Muscle of leg (tissue), 16 donors: ENCODE measurements at places on chromosomes 2 and 18. TPM values are rescaled to one million over a fixed set of nuclear protein-coding genes. Genes with fewer than 3 reads are reported as not detected.

GRCh38 chr2:181203916-181204315, 223.5 kb downstream of the UBE2E3 start:
- no peak for DNase-seq

GRCh38 chr2:43537137-43537536, 58.7 kb downstream of the THADA start:
- peak; percentile 33 for DNase-seq

DNA sequence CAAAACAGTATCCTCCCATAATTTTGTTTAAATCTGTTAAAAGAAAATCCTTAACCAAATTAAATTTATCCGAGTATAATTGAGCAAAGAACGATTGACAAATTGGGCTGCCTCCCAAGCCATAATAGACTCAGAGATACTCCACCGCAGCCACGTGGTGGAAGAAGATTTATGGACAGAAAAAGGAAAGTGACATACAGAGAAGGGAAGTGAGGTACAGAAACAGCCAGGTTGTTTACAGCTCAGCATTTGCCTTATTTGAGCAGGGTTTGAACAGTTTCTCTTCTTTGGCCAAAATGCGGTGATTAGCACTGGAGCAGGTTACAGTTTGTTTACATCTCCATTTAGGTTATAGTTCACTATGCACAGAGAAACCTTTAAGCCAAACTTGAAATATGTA, 60.8 kb downstream of the KYNU start:
- DNase-seq: no peak

DLGAP1 gene
- 2.8 TPM for total RNA-seq

DNA sequence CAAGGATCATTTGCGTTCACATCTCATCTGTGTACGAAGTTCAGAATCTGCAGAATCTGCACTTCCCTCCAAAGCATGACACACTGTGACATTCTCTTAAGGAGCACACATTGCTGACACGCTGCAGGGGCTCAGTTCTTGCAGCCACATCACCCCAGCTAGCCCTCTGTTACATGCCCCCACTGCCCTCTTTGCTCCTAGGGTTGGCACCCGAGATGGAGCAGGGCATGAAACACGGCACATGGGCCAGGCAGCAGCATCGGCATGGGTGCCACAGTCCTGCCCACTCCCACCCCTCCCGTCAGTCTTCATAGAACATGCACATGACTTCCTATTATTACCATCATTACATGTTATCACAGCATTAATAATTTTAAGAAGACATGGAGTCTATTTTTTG, 76.4 kb downstream of the COL6A3 start:
- no peak for DNase-seq

- no peak for DNase-seq
Measured at GRCh38 chr2:85422072-85422457, 3.6 kb downstream of the SH2D6 start.

CFAP65 gene
- total RNA-seq: not detected

RASGRP3 gene
- total RNA-seq: 38.3 TPM

DNA sequence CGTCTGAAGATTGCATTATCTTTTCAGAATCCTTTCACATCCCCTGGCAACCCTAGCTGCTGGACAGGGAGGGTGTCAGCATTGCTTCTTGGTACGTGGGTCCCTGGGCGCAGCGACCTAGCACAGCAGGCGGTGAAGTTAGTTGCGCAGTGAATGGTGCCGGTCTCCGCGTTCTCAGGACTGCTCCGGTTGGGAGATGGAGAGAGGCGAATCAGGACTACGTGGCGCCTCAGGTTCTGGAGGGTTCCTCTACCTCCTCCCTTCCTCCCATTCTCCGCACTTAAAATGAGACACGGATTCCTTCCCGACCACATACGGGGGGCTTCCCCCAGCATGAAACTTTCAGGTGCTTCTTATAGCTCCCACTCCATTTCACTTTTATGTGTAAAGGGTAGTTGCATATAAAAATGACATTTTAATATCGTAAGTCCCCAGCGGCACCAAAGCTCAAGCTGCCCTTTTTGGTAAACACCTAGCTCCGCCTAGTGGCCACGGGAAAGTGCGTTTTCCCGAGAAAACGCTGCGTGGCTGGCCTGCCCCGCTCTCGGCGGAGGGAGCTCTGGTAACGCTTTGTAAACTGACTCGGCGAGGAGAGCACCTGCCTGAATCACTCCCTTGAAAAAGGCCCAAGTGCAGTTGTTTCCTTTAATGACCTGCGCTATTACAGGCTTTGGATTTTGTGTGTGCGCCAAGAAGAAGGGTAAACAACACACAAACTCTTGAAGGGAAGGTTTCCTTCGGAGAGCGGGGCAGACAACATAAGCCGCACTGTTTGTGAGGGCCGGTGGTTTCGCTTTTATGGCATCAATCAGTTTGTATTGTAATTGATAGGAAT, 32.9 kb upstream of the INHBB start:
- peak; percentile 95 for DNase-seq

DNA sequence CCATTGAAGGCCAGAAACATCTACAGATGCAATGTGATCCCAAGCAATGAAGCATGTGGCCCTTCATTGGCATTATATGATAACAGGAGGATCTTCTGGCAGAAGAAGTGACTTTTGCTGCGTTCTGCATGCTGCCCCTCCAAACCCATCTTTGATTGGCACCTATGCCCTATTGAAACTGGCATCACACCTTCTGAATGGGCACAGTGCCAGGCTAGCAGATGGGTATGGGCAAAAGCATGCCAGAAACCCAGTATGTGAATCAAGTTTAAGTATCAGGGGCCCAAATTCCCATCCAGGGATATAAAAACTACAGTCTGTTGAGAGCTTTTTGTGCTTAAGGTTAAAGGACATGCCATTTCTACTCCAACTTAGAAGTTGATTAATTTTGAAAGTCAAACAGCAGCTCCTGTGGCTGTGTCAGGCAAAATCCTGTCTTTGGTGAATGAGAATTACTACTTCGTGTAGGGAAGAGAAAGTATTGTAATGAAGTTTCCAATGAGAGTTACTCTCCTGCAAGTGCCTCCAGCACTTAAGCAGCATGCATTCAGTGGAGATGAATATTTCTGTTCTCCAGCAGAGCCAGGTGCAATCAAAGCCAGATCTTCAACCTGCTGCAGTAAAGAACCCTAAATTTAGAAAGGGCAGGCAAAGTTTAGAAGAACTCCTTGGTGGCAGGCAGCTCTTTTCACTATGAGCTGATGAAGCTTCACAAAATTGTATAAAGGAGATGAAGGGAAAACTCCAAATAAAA, 8.6 kb downstream of the VRK2 start:
- DNase-seq: no peak

DNA sequence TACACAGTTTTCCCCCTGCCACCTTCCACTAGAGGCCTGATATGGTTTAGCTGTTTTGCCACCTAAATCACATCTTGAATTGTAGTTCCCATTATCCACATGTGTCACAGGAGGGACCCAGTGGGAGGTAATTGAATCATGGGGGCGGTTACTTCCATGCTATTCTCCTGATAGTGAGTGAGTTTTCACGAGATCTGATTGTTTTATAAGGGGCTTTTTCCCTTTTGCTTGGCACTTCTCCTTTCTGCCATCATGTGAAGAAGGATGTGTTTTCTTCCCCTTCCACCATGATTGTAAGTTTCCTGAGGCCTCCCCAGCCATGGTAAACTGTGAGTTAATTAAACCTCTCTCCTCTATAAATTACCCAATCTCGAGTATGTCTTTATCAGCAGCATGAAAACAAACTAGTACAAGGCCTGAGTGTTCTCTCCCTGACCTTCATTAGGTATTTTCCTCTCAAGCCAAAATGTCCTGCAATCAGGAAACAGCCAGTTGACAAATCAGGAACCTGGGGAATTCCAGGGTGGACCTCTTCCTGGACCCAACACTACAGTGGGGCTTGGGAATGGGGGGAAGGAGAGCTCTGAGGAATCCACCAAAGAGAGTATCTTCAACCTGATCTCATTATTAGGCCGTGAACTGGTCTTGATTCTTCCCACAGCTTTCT, 129.9 kb downstream of the TXNL1 start:
- DNase-seq: no peak

GRCh38 chr2:140270224-140270623, 1490.0 kb upstream of the NXPH2 start:
- DNase-seq: peak; percentile 24

GRCh38 chr18:45249246-45249661, 366.0 kb upstream of the SLC14A2 start:
- no peak for DNase-seq

GRCh38 chr2:33929467-33929866, 330.4 kb upstream of the FAM98A start:
- DNase-seq: no peak

- no peak for DNase-seq
Measured at GRCh38 chr18:37346048-37346447, 219.6 kb downstream of the CELF4 start.

HRH4 gene
- 0.09 TPM for total RNA-seq

GRCh38 chr2:214180071-214180470, 230.8 kb upstream of the VWC2L start:
- peak; percentile 58 for DNase-seq

- DNase-seq: peak; percentile 1
Measured at GRCh38 chr2:95578539-95578938, 13.3 kb upstream of the TRIM43 start.

MOB4 gene
- total RNA-seq: 35.1 TPM

- no peak for DNase-seq
Measured at GRCh38 chr2:21770787-21771186, 647.0 kb downstream of the TDRD15 start.

CRYBA2 gene
- total RNA-seq: not detected

PTPRN gene
- total RNA-seq: 0.09 TPM

GRCh38 chr2:197786010-197786877, 1.1 kb upstream of the BOLL start:
- peak; percentile 59 for DNase-seq

GDF7 gene
- 0.62 TPM for total RNA-seq

FNDC4 gene
- total RNA-seq: 11.0 TPM

- no peak for DNase-seq
Measured at GRCh38 chr2:125576558-125576957, 1079.4 kb upstream of the GYPC start.

- DNase-seq: no peak
Measured at GRCh38 chr2:108115868-108116267, 123.9 kb upstream of the SULT1C3 start.

DNA sequence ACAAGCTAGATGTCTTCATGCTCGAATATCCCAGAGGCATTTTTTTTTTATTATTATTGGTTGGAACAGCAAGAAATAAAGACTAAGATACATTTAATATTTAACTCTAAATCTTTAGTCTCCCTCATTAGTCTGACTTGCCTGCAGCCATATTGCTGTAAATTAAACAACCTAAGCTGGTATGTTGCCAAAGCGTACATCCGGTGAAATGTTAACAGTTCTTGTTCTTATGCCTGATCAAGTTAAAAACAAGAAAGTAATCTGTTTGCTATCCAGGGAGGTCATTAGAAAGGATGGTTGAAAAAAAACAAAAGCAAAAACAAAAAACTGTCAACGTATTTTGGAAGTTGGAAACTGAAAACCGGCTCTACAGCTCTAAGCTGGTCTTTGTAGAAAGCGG, 125.9 kb upstream of the NABP1 start:
- DNase-seq: no peak

DNA sequence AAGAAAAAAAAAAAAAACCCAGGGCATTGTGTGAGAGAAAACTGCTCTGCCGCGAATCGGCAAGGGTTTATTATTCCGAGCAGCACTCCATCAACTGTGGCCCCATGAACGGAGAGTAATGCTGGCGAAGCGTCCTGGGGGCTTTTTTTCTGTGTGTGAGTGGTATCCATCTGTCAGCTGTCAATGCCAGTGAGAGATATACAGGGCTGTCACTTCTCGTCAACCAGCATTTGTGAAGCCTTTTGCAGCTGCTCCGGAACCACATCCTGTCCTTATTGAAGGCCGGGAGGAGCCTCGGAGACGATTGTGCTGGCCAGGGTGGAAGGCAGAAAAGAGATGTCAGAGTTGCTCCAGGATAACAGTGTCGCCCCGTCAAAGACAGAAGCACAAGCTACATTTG, 356.9 kb upstream of the SMIM21 start:
- peak; percentile 75 for DNase-seq

DNA sequence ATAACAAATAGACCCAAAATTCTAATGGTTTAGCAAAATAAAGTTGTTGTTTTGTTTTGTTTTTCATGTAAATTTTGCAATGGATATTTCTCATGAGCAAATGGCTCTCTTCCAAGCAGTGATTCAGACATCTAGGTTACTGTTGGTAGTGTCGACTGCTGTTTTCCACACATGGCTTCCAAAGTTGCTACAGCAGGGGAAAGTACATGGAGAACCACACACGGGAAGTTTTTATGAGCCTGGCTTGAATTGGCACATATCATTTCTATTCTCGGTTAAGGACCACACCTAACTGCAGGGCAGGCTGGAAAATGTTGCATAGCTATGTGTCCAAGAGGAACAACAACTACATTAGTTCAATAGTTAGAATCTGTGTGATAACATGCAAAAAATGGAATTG, 262.1 kb downstream of the GALNT13 start:
- peak; percentile 37 for DNase-seq

GRCh38 chr18:39751161-39751560, 2185.6 kb upstream of the CELF4 start:
- DNase-seq: no peak

PLGLB1 gene
- 1.6 TPM for total RNA-seq
